ENCODE measurements at places on chromosomes 11 and 22. TPM values are rescaled to one million over a fixed set of nuclear protein-coding genes. Genes with fewer than 3 reads are reported as not detected.

DNA sequence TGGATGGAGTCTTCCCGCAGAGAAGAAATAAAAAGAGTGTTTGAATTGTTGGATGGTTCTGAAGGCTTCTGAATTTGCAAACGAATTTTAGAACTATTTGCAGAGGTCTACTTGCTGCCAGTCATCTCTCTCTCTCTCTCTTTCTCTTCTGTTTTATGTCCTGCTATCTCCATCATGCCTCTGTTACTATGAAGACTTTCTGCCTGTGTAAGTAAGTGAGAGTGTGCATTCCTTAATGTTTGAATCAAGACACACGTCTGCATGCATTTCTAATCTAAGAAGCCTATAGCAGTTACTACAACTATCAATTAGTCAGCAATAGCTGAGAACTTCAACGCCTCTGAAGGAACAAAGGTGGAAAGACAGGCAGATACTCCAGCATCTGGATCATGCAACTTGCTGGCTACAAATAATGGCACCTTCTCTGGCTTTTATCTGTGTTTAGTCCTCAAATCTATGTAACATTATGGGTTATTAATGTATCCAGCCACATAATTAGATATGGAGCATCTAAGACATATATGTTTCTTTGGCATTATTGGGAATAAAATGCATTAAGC, 191.5 kb upstream of the BLID start:
- H3K4me1 ChIP-seq, result no peaks in the 10 kb centered on the region
- H3K27ac ChIP-seq, result no peak overlapping the region
- H3K4me3 ChIP-seq, result no peak overlapping the region
- no peaks in the 10 kb centered on the region for H3K36me3 ChIP-seq
- no peak for DNase-seq
- H3K27me3 ChIP-seq, result no peaks in the 10 kb centered on the region

DNA sequence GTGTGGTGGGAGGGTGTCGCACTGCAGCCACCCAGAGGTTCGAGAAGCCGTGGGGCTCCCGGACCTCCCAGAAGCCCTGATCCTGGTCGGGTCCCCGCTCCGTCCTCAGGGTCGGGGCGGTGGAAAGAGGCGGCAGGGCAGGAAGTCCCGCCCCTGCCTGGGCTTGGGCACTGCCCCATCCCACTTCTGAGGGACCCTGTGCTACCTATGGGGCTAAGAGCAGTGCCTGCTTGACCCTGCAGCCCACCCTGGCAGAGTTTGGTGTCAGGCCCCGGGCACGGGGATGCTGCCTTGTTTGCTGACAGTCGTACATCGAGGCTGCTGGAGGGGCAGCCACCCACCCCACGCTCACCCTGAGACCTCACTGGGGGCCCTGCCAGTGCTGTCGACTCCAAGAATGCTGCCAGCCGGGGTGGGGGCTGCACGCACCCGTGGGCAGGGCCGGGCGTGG, 19.4 kb downstream of the RNH1 start:
- H3K4me3 ChIP-seq, result no peak overlapping the region
- H3K36me3 ChIP-seq, result peaks cover 2% of the 10 kb centered on the region
- H3K27ac ChIP-seq, result no peak overlapping the region
- DNase-seq, result no peak

The SLC25A17 gene
- total RNA-seq, result 15.5 TPM

DNA sequence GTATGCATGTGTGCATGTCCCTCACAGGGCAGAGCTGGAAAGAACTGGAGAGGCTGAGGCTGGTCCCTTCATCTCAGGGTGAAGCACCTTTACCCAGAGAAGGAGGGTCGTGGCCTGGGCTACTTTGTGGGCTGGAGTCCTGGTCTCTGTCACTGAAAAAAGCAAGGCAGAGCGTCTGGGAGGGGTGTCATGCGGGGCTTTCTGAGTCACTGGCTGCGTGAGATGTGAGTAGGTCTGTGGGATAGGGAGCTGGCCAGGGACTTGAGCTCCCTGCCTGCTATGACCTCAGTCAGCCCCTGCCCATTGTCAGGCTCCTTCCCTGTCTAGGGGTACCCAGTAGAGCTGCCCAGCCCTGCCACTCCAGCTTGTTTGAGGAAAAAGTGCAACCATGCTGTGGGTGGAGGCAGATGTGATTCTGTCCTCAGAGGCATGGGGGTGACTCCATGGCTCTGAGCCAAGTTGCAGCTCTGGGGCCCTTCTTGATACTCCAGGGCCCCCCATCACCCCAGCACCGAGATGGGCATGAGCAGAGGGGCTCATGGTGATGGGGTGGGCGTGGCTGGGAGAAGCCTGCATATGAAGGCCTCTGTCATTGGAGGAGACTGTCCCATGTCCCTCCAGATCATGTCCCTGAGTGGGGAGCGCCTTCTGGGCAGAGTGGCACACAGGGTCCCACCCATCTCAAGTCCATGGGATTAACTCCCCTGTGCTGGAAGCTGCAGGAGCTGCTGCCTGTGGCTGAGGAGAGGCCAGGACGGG, 27.8 kb downstream of the KCNQ1 start:
- no peak for DNase-seq
- no peaks in the 10 kb centered on the region for H3K27me3 ChIP-seq
- H3K36me3 ChIP-seq, result no peaks in the 10 kb centered on the region
- H3K4me1 ChIP-seq, result no peaks in the 10 kb centered on the region
- H3K4me3 ChIP-seq, result no peak overlapping the region
- H3K27ac ChIP-seq, result no peak overlapping the region

The TSSK2 gene
- not detected for total RNA-seq

DNA sequence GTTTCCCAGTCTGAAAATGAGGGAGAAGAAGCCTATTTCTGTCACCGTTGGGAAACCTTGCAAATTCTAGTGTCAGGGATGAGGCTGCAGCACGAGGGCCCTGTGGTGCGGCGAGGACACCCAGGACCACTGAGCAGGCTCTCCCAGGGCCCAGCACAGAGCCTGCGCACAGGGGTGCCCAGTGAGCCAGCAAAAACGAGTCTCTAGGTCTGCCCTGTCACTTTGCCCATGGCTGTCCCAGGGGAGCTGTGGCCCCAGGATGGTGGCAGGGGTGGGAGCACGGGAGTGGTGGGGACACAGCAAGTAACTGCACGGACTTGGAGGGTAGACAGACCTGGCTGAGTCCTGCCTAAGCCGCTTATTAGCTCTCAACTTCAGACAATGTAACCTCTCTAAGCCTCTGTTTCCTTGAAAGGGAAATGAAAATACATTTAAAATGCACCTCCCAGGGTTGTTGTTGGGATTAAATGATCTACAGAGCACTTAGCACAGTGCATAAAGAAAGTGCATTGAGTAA, 44.2 kb downstream of the DSCAML1 start:
- no peak for DNase-seq
- H3K4me1 ChIP-seq, result no peaks in the 10 kb centered on the region
- H3K36me3 ChIP-seq, result no peaks in the 10 kb centered on the region

DNA sequence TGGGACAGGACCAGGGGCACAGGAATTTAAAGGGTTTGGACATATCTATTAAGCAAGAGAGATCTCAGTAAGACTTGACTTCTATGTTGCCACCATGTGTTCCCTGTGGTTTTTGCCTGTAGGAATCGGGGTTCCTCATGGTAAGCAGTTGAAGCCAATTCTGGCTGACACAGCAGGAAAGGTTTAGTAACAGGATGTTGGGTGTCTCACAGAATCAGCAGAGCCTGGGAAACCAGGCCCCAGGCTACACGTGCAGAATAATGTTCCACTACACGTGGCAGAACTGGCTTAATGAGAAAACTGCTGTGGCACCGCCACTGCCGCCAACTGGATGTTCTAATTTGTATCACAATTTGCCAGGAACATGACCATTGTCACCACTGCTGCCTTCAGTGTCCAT, 264.6 kb upstream of the PLET1 start:
- no peaks in the 10 kb centered on the region for H3K4me1 ChIP-seq
- H3K27ac ChIP-seq, result no peak overlapping the region
- DNase-seq, result no peak
- no peaks in the 10 kb centered on the region for H3K36me3 ChIP-seq
- no peak overlapping the region for H3K4me3 ChIP-seq
- no peaks in the 10 kb centered on the region for H3K27me3 ChIP-seq

DNA sequence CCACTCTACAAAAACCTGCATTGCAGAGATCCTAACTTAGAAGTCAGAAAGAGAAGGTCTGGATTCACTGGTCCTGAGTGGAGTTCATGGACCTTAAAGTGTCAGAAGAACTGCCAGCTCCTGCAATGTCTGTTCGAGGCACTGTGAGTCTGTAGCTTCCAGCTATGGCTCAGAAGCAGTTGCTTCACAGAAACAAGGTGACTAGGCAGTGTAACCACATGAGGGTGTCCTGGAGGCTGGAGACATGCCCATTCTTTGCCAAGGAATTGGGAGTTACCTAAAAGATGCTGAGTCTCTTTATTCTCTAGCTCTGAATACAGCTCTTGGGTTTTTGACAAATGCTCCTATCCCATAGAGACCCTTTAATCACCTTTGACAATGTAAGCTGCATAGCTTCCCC, 130.5 kb downstream of the SPON1 start:
- no peaks in the 10 kb centered on the region for H3K4me1 ChIP-seq
- DNase-seq, result no peak
- no peak overlapping the region for H3K4me3 ChIP-seq

The B3GAT1 gene
- 4.0 TPM for total RNA-seq

DNA sequence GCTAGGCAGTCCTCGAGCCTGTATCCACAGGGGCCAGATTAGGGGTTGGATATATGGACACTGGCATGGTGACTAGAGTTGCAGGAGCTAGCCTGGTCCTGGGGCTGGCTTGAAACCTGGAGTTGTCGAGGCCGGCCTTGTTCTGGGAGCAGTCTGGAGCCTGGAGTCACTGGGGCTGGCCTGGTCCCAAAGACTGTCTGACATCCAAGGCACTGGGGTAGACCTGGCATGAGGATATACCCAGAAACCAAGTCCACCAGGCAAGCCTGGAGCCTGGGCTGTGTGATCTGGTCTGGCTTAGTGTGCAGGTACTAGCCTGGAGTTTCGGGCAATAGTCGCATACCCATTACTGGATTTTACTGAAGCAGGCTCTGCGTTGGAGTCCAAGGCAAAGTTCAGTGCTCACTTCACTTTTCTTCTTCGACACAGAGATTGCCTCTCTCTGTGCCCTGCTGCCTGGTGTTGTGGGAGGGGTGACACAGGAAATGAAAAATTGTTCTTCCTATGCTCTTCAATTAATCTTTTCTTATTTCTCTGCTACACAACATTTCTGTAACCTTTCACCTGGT, 4.3 kb upstream of the GLYATL1 start:
- H3K27me3 ChIP-seq, result no peaks in the 10 kb centered on the region
- no peak for DNase-seq
- H3K36me3 ChIP-seq, result no peaks in the 10 kb centered on the region
- H3K4me3 ChIP-seq, result no peak overlapping the region
- no peak overlapping the region for H3K27ac ChIP-seq

DNA sequence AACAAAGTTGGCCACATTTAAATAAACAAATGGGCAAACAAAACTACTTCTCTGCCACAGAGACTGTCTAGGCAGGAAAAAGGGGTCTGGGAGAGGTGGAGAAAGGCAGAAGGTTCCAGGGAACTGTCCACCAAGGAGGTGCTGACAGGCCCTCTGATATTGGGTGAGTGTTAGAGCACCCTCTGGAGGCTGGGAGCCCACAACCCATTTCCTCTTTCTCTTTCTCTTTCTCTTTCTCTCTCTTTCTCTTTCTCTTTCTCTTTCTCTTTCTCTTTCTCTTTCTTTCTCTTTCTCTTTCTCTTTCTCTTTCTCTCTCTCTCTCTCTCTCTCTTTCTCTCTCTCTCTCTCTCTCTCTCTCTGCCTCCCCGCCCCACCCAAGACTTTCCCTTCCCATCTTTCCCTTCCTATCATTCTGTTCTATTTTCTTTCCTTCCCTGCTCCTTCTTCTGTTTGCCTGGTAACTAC, 912.8 kb downstream of the DLG2 start:
- DNase-seq, result peak; percentile 24
- no peaks in the 10 kb centered on the region for H3K36me3 ChIP-seq
- no peaks in the 10 kb centered on the region for H3K4me1 ChIP-seq
- no peaks in the 10 kb centered on the region for H3K27me3 ChIP-seq
- no peak overlapping the region for H3K4me3 ChIP-seq

- no peaks in the 10 kb centered on the region for H3K36me3 ChIP-seq
- no peaks in the 10 kb centered on the region for H3K27me3 ChIP-seq
- no peak overlapping the region for H3K27ac ChIP-seq
- H3K4me3 ChIP-seq, result no peak overlapping the region
These were observed 996.7 kb upstream of the CHORDC1 start for GRCh38 chr11:91219535-91219934.

- no peak for DNase-seq
- H3K4me3 ChIP-seq, result no peak overlapping the region
- H3K4me1 ChIP-seq, result no peaks in the 10 kb centered on the region
- peaks cover 11% of the 10 kb centered on the region for H3K36me3 ChIP-seq
- no peaks in the 10 kb centered on the region for H3K27me3 ChIP-seq
These were observed 2.1 kb downstream of the ARAP1 start for GRCh38 chr11:72750086-72750485.

The MS4A14 gene
- 0.87 TPM for total RNA-seq

DNA sequence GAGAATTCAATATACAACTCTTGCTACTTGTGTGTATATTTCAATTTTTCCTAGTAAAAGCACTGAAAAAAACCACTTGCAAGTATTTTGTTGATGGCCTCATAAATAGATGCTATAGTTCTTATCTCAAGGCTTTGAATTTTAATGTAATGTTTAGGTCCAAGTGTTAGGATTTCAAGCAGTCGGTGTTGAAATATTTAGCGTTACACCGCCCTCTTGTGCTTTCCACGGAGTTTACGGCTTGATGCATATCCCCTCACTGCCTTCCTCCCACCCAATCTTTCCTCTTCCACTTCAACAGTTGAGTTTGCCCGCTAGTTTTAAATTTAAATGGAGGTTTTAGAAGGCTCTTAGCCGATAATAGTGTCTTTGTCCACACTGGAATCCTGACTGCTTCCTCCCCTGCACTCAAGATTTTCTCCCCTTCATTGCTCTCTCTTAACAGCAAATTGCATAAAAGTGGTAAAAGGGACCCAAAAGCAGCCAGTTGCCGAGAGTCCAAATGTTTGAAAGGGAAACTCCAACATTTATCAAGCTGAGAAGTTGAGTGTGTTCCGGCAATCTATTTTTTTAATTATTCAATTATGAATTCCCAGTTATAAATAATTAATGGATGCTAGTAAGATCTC, 25.9 kb upstream of the HTATIP2 start:
- H3K4me1 ChIP-seq, result no peaks in the 10 kb centered on the region
- no peak overlapping the region for H3K27ac ChIP-seq
- DNase-seq, result no peak
- H3K27me3 ChIP-seq, result peaks cover 12% of the 10 kb centered on the region
- H3K36me3 ChIP-seq, result no peaks in the 10 kb centered on the region

- no peak for DNase-seq
- no peaks in the 10 kb centered on the region for H3K4me1 ChIP-seq
- no peak overlapping the region for H3K4me3 ChIP-seq
These were observed 61.7 kb downstream of the CSNK2A3 start for GRCh38 chr11:11291041-11292015.

All from right lobe of liver (tissue), 6 donors.